ENCODE measurements at places on chromosomes 1 and 21. TPM values are rescaled to one million over a fixed set of nuclear protein-coding genes. Genes with fewer than 3 reads are reported as not detected.
A peak's percentile ranks its signal among the peaks of the same experiment; 100 is the strongest.

The TIAM1 gene
- 1.0 TPM for total RNA-seq

The GUCA2A gene
- not detected for total RNA-seq

The ERG gene
- 10.2 TPM for total RNA-seq

The NBPF19 gene
- 5.3 TPM for total RNA-seq

The RASSF5 gene
- total RNA-seq: 8.2 TPM

The EYA3 gene
- 15.0 TPM for total RNA-seq

The ADAM30 gene
- not detected for total RNA-seq

The FCGR2B gene
- 8.0 TPM for total RNA-seq

The SLC35F3 gene
- not detected for total RNA-seq

The UBE2U gene
- not detected for total RNA-seq

The ADIPOR1 gene
- 91.0 TPM for total RNA-seq

The RAD54L gene
- total RNA-seq: not detected

- DNase-seq: no peak
Measured at GRCh38 chr1:156458181-156458503, 42.4 kb downstream of the MEF2D start.

- no peak for DNase-seq
Measured at GRCh38 chr1:172781513-172782140, 122.7 kb downstream of the FASLG start.

GRCh38 chr1:186214791-186215190, 160.3 kb downstream of the TPR start:
- DNase-seq: no peak

GRCh38 chr1:44693159-44693558, 18.6 kb downstream of the ARMH1 start:
- DNase-seq: no peak

DNA sequence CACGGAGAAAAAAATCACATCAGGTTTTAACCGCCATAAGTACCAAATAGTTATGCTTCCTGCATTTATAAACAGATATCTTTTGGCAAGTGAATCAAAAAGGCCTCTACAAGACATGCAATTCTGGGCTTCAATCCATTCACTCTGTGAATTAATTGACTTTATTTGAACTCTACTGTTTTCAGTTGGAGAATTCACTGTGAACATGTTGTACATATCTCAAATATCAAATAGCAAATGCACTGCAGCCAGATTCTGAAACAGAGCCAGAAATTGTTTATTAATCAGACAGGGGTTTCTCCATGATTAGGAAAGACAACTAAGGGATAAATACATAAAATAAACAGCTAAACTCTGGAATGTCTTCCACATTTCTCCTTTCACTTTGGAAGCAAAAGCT, 445.4 kb upstream of the NFIA start:
- DNase-seq: no peak

GRCh38 chr1:27445177-27445936, 44.6 kb downstream of the WASF2 start:
- no peak for DNase-seq

GRCh38 chr21:15301736-15302135, 236.9 kb upstream of the NRIP1 start:
- no peak for DNase-seq

DNA sequence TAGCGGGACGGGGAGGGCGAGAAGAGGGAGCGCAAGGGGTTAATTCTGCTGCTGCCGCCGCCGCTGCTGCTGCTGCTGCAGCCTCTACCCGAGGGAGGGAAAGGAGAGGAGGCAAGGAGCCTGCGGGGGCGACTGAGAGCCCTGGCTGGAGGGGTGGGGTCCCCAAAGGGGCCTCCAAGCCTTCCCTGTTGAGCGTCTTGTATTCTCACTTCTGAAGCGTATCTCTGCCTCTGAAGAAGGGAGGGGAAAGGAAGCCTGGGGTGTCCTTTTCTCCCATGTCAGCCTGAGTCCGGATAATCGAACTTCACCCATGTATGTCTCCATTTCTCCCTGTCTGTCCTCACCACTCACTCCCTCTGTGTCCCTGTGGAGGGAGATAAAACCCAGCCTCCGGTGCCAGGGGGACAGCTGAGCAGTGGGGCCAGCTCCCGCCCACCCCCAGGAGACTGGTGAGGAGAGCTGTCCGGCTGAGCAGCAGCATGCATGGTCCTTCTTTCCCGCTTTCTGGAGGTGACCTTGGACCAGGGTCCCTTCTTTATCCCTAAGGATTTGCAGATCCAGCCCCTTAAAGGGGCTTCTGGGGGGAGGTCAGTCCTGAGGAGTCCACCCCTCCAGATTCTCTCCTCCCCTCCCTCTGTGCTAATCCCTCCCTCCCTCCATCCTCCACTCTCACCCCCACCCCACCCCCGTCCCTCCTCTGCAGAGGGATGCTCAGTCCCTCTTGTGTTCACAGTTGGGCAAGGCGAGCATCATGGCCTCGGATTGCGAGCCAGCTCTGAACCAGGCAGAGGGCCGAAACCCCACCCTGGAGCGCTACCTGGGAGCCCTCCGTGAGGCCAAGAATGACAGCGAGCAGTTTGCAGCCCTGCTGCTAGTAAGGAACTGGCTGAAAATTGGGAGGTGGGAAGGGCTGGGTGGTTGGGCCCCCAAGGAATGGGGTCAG, 1.0 kb downstream of the NCDN start:
- DNase-seq: no peak

GRCh38 chr1:178953034-178953433, 72.7 kb upstream of the FAM20B start:
- DNase-seq: no peak

DNA sequence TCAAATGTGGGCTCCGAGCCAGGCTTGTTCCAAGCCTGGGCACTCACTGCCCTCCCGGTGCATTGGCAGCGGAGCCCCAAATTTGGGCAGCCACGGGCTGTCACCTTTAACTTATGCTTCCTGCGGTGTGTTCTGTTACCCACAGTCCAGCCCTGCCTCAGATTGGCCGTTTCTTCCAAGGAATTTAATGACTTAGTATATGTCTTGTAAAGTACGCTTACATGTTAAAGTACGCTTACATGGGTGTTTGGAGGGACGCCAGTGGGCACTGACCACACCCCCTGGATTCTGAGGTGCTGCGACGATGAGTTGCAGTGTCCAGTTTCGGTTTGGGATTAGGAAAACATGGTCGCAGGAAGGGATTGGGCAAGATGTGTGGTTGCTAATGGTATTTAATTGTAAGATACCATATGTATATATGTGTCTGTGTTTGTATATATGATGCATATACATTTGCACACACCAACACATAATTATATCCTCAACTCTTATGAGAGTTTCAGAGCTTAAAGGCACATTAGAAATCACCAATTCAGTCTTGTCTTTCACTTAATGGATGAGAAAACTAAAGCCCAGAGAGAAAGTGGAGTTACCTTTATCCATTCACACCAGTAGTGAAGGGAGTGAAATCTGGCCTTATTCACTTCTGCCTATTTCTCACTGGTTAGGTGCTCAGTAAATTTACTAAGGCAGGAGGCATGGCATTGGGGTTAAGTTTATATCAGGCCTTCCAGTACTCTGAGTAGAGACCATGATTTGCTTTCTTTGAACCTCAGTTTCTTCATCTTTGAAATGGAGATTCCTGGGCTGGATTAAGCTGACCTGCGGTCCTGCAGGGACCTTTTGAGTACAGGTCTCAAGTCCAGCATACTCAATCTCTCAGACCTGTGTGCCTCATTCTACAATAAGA, 1.0 kb downstream of the SMYD2 start:
- peak; percentile 52 for DNase-seq

- peak; percentile 12 for DNase-seq
Measured at GRCh38 chr1:216626394-216627067, 96.7 kb downstream of the ESRRG start.

DNA sequence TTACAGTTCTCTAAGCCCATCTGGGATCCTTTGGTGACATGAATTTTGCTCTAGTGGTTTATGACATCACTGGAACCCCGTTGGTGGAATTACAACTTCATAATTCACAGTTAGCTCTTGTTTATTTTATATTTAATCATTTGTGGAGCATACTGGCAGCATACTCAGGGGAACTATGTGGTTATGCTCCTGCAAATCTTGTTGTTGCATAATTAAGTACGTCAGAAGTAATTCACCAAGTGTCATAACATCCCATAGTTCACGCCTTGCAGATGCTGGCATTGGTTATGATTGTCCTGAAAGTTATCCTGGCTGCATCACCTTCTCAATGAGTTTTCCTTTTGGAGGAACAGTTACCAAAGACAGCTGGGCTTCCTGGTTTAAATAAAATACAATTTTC, 16.5 kb downstream of the PRRX1 start:
- no peak for DNase-seq

DNA sequence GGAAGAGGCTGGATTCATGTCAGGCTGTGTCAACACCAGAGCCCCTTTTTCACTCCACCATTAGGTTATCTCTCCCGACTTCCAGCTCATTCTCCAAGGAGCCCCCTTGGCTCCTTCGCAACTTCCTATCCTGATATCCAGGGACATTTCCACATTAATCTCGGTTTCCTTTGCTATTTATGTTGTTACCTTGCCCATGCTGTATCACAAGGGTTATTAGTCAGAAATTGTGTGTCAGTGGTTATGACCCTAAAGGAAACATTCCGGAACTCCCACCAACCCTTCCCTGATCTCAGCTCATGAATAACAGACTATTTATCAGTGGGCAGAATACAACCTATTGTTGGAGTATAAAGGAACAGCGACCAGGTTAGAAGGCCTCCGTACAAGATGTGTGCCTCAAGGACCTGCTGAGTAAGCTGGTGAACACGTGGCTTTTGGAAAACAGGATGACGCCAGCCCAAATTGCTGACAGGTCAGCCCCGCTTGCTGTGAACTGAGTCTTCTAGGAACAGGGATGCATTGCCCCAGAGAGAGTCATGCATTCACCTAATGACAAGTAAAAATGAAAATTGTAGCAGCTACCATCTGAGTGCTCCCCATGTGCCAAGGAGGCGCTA, 121.5 kb downstream of the PLPP3 start:
- DNase-seq: no peak

- no peak for DNase-seq
Measured at GRCh38 chr1:90550626-90551406, 166.3 kb downstream of the BARHL2 start.

- no peak for DNase-seq
Measured at GRCh38 chr1:236754525-236755210, 40.4 kb upstream of the MTR start.

- DNase-seq: no peak
Measured at GRCh38 chr1:33400153-33400911, 30.6 kb downstream of the PHC2 start.

GRCh38 chr1:3730543-3731247, 21.6 kb upstream of the CCDC27 start:
- no peak for DNase-seq

DNA sequence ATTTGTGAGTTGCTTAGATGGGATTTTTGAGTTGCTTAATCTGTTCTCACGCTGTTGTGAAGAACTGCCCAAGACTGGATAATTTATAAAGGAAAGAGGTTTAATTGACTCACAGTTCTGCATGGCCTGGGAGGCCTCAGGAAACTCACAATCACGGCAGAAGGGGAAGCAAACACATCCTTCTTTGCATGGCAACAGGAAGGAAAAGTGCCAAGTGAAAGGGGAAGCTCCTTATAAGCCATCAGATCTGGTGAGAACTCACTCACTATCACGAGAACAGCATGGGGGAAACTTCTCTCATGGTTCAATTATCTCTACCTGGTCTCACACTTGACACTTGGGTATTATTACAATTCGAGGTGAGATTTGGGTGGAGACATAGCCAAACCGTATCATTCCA, 10.3 kb downstream of the CLIC6 start:
- DNase-seq: no peak

- no peak for DNase-seq
Measured at GRCh38 chr1:215992620-215993019, 425.5 kb downstream of the KCTD3 start.

DNA sequence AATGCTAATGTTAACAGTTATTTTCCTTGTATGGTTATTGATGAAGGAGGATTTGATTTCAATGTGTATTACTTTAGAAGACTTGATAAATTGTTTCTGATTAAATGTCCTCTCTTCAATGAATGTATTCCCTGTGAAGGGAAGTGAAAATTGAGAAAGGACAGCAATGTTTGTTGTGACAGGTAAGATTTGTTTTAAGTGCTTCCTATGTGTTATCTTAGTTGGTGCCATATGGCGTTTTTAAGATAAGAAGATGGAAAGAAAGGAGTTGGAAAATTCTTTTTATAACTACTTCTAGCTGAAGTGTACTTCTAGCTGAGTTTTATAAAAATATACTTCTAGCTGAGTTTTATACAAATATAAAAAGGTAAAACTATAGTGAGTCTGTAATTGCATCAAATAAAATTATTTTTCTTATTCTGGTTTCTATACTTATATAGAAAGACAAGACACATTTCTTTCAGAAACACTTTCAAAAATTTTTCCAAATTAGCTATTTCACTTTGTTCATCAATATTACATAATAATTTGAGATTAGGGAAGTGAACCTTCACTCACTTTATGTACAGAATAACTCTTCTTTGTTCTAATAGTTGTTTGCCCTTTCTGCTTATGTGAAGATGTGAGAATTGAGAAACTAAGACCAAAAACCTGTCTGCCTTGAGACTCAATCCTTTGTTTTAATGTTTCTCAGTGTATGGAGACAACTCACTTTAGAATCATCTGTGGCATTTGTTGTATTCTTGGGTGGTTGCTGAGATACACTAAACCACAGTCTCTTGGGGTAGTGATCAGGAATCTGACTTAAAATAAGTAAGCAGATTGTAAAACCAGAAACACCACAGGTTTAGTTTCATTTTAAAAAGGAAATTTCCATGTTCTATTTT, 382.9 kb upstream of the B3GALT2 start:
- no peak for DNase-seq

- DNase-seq: no peak
Measured at GRCh38 chr1:62237361-62237760, 42.7 kb downstream of the L1TD1 start.

- no peak for DNase-seq
Measured at GRCh38 chr1:230333590-230334446, 92.3 kb downstream of the PGBD5 start.

- peak; percentile 40 for DNase-seq
Measured at GRCh38 chr1:235415008-235415904, 48.0 kb downstream of the TBCE start.

DNA sequence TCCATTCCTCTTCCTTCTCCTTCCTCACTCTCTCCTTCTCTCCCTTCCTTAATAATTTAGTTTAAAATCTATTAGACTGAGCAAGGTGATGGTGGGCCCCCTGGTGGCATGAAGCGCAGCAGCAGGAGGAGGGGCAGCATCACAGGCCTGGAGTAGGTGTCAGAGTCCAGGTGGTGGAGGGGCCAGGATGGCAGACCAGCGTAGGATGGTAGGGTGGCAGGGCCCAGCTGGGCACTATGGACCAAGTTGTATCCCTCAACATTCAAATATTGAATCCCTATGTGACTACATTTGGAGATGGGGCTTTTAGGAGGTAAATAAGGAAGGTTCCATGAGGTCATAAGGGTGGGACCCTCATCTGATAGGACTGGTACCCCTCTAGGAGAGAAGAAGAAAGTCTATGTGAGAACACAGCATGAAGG, 61.0 kb downstream of the WDR4 start:
- DNase-seq: peak; percentile 77

DNA sequence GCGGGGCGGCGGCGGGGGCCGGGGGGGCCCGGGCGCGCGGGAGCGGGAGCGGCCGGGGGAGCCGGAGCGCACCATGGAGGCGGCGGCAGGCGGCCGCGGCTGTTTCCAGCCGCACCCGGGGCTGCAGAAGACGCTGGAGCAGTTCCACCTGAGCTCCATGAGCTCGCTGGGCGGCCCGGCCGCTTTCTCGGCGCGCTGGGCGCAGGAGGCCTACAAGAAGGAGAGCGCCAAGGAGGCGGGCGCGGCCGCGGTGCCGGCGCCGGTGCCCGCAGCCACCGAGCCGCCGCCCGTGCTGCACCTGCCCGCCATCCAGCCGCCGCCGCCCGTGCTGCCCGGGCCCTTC, 546 bp downstream of the SKI start:
- DNase-seq: no peak
